ENCODE measurements at places on chromosomes 2 and 18. TPM values are rescaled to one million over a fixed set of nuclear protein-coding genes. Genes with fewer than 3 reads are reported as not detected.

RBKS gene
- total RNA-seq = 2.0 TPM

- DNase-seq = no peak
Measured at GRCh38 chr2:81436256-81436655, 1131.7 kb upstream of the LRRTM1 start.

DNA sequence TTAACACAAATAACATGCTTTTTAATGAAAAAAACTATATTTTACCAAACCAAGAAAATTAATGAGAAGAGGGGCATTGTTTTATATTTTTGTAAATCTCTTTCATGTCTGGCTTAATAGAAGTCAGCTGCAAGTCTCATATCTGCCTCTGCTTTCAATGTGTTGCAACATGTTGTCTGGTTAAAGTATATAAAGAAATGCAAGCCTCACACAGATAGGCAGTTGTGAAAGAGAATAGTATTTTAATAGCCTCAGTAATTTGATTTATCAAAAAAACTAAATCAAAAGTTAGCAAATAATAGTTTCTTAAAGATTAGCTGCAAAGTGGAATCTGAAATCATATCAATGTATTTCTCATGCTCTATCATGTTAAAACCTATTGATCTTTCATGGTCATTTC is 52.9 kb upstream of the NCOA1 start:
- DNase-seq = no peak

DNA sequence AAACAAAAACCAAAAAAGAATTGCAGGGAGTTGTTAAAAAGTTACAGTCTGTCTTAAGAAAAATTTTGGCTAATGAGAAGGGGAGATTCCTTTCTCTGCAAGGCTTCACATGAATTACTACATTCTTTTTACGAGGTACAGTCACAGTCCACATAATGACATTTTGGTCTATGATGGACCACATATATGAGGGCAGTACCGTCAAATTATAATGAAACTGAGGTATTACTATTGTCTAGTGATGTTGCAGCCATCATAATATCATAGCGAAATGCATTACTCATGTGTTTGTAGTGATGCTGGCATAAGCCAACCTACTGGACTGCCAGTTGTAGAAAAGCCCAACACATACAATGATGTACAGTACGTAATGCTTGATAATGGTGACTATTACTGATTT is 12.5 kb downstream of the SERPINB7 start:
- no peak for DNase-seq

DNA sequence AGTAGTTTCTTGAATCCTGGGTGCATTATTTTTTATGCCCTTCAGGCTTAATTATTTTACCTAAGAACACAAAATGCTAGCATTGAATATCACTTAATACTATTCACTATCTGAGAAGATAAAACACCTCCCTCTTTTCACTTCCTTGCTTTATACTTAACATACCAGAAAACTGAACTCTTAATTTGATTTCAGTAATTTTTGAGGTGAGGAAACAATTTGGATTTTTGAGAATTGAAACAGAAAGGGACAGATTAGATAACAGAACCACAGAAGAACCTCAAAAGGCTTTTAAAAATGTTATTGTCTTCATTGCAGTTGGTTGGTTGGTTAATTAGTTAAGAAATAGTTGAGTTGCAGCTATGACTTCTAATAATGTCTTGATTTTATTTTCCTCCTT is 69.5 kb downstream of the GPD2 start:
- DNase-seq = no peak

DNA sequence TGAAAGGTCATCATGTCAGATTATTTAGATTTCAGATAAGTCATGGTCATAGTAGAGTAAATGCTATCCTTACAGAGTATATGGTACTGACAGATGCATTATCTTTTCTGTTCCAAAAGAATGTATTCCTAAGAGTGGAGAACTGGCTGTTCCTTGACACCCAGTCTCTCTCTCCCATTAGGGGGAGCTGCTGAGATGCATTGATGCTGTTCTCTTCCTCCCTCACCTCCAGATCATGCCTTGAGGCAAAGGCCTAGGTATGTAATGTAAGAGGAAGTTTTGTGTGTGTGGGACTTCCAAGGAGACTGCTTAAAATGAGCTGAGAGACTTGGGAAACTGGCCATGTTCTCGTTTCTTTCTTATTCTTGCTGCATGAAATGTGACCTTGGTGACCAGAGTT is 979.5 kb upstream of the CELF4 start:
- no peak for DNase-seq

DNA sequence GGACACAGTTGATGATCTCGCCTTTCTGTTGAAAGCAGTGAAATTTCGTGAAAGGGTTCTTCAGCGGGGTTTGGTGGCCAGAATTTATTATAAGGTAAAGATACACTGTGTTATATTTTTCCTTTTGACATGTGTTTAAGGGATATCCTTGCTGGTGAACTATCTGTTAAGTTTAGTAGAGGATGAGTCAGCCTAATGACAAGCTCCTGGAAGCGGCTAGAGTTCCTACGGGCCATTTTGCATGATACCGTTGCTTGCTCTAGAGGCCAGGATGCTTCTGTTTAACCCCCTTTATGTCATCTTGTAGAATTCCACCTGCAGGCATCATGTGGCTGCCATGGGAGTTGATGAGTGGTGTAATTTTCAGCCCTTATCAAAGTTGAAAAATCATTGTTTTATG is 124.8 kb upstream of the BCL2L11 start:
- DNase-seq = no peak

GRCh38 chr2:17482651-17483050 is 35.6 kb downstream of the RAD51AP2 start:
- no peak for DNase-seq

- no peak for DNase-seq
Measured at GRCh38 chr18:61965311-61965710, 72.5 kb upstream of the RNF152 start.
